ENCODE measurements at places on chromosomes 2 and 18.

- DNase-seq: no peak
Measured at GRCh38 chr2:39203382-39203781, 40.4 kb downstream of the CDKL4 start.

- DNase-seq: no peak
Measured at GRCh38 chr2:38030635-38031355, 45.2 kb downstream of the CYP1B1 start.

GRCh38 chr2:157339965-157340655 is 14.5 kb upstream of the ERMN start:
- DNase-seq: no peak

DNA sequence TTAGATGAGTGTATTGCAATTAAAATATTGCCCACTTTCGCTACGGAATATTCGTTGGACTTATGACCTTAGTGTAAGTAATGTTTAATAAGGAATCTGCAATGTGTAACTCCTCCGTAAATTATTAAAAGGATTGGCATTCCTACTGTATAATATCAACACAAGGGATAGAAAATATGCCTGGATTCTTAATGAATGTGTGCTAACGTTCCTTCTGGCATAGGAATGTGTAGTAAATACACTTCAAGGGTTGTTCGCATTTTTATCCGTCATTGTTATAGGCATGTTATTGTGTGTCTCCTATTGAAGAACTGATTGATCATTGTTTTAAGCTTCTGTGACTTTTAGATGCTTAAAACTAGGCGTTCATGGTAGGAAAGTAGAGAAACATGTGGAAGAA is 134.5 kb downstream of the NEDD4L start:
- no peak for DNase-seq

- DNase-seq: peak; percentile 32
Measured at GRCh38 chr2:56191617-56192016, 7.8 kb downstream of the CCDC85A start.

DNA sequence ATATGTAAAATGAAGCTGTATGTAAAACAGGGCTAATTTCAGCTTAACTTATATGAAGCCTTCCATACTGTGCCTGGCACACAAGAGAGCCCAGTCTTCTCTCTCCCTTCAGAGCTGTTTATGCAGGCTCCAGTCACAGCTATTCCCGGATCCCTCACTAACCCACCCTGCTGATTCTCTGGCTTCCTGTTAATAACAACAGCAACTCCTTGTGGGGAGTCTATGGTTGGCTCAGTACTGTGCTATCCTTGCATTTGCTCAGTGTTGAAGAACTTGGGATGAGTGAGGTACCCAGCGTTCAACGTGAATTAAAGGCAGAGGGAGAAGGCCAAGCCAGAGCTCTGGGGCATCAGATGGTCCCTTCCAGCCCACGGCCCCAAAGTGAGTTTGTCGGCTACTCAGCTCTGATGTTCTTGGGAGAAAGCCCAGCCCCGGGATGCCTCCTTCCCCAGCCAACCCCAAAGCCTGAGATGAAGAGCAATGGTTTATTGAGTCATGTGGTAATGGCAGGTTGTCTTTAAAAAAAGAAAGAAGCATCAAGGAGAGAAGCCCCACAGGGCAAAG is 43.2 kb downstream of the PSD4 start:
- no peak for DNase-seq

Data from H54 (cell line).